ENCODE measurements at places on chromosomes 11 and 22.

DNA sequence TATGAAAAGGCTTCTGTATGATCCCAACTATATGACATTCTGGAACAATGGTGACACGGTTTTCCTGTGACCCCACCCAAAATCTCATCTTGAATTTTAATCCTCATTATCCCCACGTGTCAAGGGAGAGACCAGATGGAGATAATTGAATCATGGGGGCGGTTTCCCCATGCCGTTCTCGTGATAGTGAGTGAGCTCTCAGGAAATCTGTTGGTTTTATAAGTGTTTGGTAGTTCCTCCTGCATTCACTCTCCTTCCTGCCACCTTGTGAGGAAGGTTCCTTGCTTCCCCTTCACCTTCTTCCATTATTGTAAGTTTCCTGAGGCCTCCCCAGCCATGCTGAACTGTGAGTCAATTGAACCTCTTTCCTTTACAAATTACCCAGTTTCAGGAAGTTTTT lies 53.1 kb upstream of the TSPAN18 start:
- DNase-seq = no peak

GRCh38 chr11:118689852-118690552 lies 10.6 kb upstream of the TREH start:
- DNase-seq = peak; percentile 97

DNA sequence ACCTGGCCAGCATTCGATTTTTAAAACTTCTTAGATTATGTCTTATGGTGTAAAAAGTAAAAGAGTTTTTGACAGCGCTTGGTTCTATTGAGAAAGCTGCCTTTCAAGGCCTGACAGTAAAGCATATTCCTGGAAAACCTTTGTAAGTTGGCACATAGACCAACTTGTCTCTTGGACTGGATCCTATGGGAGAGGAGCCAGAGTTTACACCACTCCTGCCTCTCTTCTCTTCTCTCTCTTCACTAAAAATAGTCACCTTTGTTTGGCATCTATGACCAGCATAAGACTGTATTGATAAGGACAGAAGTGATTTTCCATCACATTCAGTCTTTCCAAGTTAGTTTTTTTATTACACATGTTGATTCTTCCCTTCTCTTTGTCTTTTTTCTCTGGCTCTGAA lies 33.7 kb downstream of the CSRP3 start:
- no peak for DNase-seq

- DNase-seq = no peak
Measured at GRCh38 chr22:40179526-40179925, 1.8 kb downstream of the TNRC6B start.

- DNase-seq = no peak
Measured at GRCh38 chr11:118734031-118734430, 54.6 kb upstream of the TREH start.

GRCh38 chr11:100777103-100777502 lies 90.0 kb downstream of the ARHGAP42 start:
- DNase-seq = no peak

DNA sequence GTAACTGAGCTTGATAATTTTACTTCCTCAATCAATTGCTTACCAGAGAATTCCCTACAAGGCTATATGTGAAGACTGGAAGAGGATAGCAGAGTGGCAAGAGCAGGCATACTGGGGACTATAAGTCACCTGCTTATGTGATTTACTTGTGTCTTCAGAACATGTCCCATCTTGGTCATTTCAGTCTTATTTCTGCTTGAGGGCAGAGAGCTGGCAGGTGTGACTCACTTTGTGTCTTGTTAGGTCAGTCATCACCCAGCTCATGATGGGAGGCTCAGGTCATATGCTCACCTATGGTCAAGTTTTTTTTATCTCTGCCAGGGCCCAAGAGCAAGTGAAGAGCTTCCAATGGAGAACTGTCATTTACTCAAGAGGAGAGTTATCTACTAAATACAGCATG lies 6.2 kb downstream of the SRSF8 start:
- DNase-seq = no peak

DNA sequence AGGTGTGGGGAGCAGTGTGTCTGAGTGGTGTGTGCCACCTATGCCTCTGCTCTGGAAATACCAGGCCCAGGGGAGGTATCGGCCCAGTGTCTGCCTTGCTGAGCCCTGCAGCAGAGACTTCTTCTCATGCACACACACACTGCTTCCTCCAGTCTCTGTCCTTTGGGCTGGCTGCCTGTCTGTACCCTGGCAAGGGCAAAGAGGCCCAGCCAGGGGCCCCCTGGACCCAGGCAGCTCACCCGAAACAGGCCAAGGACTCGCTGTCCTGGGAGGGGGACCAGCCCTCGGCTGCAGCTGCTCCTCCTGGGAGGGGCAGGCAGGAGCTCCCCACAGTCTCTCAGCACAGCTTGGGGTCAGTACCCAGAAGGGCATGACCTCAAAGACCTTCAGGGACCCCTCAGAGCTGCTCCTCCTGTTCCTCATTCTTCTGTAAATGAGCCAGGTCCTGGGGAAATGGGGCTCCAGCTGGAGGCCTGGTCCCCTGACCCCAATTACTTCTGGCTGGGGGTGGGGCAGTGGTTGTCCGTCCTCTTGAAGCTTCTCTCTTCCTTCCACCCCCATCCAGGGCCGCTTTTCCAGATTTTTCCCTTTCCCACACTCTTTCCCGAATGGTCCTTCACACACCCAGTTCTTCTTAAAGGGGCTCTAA lies 24.5 kb upstream of the ALX4 start:
- no peak for DNase-seq

DNA sequence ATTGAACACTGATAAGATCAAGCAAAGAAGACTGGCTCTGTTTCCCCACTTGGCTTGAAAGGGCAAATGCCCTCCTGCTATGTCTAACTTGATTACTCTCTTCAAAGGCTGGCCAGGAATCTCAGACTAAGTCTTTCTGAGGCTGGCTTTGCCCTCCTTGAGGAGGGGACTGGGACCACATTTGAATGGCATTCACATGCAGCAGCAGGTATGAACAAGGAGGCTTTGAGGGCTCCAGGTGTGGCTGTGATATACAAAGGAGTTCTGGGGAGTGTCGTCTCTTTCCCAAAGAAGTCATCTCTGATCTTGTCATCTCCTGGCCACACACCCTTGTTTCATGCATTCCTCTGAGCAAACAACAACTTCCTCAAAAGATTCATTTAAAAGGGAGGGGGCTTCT lies 130.8 kb downstream of the ARL14EP start:
- no peak for DNase-seq

- no peak for DNase-seq
Measured at GRCh38 chr11:76233196-76233921, 27.1 kb upstream of the WNT11 start.

DNA sequence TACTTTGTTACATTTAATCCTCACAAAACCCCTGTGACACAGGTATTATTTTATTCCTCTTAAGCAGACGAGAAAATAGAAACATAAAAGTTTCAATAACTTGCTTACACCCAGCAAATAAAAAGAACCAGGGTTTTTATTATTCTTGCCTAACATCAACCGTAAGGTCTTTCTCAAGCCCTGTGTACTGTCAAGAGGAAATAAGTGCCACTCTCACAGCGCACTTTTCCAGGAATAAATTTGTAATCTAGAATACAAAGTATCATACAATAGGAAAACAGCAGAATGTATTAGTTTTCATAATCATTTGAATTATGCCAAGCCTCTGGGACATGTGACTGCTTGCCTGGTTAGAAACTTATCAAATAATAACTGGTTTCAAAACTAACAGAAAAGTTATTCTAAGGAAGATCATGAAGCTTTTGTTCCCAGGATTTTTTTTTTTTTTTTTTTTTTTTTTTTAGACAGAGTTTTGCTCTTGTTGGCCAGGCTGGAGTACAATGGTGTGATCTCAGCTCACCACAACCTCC lies 7.4 kb downstream of the CCDC34 start:
- DNase-seq = no peak

DNA sequence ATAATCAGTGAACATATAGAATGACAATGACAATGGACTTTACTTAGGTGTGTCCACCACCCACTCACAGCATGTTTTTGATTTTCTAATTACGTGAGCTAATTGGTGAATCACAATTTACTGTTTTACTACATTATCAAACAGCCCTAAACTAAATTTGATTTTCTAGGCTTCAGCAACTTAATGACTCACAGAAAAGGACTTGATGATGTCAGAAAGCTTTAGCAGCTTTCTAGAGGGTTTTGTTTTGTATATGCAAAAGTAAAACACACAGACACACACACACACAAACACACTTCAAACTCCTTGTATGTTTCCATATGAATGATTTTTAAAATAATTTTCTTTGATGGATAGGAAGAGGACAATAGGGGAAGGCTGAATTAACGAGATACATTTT lies 878.6 kb upstream of the CCDC90B start:
- no peak for DNase-seq

DNA sequence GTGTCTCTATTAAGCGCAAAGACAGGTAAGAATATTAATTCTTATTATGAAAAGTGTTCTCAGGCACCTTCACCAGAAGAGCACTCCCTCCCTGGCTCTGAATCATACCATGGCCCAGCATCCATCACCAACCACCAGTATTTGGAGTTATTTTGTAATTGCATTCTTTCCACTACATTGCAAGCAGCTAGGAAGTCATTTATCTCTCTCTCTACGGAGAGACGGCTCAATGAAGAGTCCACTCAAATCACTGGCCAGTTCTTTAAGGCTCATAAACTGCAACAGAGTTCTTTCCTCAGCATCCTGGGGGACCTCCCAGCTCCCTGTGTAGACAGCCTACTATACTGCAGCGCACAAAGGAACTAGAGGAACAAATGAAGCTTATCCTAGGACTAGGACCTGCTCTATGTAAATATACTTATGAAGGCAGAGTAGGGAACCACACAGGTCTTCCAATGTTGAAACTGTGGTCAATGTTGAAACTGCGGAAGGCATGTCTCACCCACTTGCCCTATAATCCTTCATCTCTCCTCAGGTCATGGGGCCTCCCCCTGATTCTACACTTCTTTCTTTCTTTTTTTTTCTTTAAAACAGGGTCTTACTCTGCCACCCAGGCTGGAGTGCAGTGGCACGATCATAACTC lies 63.4 kb downstream of the AAMDC start:
- peak; percentile 84 for DNase-seq

DNA sequence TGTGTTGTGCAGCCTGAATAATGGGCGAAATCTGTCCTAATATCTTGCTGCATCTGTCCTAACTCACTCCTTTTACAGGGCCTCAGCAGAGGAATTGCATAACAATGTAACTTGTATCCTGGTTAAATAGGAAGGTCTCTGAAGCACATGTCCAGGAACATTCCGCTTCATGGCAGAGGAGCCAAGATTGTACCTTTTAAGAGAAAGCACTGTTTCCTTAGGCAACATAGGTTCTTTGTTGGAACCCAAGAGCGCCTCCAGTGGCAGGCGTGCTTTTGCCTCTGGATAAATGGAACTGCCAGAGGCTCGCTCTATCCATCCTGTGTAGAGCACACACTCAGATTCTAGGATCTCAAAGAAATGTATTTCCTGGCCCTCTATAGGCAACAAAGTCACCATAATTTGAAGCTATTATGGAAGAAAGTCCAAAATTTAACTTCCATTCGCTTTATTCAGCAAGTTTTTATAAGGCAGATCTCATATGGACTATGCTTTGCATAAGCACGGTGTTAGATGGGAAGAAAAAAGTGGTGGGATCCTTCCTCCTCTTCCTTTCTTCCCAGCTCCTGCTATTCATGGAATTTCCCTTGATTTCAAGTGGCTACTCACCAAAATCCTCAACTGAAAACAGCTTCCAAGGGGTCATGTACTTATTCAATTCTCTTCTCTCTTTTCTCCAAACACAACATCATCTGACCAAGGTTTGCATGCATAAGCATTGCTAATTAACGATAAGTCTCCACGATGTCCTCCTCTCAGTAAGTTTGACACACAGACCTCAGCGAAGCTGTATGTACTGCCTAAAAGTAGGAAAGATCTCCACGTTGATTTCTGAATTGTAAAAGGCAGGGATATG lies at the start of gene BLID:
Gene BLID, minus strand, starts transcription at position 692 of the 856 bp plus-strand sequence. Its CDS starts 293 bp downstream, at position 399.
- no peak for DNase-seq

DNA sequence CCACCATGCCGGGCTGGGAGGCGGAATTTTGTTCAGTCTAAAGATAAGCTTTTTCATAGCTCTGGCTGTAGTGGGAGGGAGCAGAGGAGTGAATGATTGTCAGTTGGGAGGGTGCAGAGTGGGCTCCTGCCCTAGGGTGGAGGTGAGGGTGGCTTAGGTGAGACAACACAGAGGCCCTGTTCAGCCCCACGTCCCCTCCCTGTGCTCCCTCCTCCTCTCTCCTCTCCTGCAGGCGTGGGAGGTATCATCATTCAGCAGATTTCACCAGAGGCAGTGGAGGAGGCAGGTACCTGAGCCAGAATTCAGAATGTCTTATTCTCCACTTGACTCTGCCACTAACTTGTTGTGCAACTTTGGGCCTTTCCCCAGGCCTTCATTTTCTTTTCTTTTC lies 1.7 kb upstream of the THRSP start:
- DNase-seq = no peak

DNA sequence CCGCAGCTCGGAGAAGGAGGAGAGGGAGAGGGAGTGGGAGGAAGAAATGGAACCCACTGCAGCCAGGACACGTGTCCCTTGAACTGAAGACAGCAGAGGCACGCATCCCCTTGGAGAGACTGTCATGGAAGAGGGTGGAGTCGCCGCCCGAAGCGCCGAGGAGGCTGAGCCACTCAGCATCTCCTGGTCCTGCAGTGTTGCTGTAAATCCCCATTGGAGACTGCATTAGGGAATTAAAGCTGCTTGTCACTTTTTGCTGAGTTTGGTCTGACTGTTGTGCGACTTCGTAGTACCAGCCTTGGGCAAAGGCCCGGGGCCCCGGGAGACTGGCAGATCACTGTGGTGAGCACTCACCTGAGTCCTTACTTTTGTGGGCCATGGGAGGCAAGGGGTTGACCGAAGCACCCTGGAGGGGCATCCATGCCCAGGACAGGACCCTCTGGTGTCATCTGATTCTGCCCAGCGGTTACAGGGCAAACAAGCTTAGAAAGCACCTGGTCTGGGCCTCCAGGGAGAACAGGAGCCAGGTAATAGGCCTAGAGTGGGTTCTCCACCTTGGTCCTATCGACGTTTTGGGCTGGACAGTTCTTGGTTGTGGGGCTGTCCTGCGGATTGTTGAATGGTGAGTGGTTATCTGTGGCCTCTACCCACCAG lies 797 bp downstream of the VPREB1 start:
- no peak for DNase-seq

GRCh38 chr11:41988951-41989572 lies 529.6 kb upstream of the LRRC4C start:
- DNase-seq = no peak

DNA sequence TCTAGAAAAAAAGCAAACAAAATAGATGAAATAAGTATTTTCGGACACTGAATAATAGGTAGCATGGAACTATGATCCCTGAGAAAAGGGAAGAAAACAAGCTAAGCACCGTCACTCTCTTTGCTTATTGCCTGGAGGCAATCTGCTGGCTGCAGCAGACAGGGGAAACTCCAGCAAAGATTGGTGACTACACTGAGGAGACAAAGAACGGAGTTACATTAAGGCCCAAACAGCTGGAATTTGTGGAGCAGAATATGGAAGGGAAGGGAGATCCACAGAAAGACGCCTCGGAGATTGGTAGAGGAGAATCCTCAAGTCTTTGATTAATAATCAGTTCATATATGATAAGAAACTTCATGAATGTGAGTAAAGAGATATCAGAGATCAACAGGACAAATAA lies 150.2 kb downstream of the TYR start:
- DNase-seq = no peak

- DNase-seq = no peak
Measured at GRCh38 chr22:25027043-25027906, 74.8 kb downstream of the KIAA1671 start.

- DNase-seq = no peak
Measured at GRCh38 chr22:20235389-20235991, 32.6 kb downstream of the RTN4R start.

All from AG20443 (cell line).